GM19239 (cell line): ENCODE measurements at places on chromosomes 5 and 9.

- DNase-seq: no peak
Measured at GRCh38 chr9:8033794-8034193, 234.2 kb upstream of the DMAC1 start.

GRCh38 chr9:85067792-85068191, 398.3 kb downstream of the NTRK2 start:
- no peak for DNase-seq

GRCh38 chr5:167576897-167577296, 714.5 kb upstream of the WWC1 start:
- DNase-seq: no peak

DNA sequence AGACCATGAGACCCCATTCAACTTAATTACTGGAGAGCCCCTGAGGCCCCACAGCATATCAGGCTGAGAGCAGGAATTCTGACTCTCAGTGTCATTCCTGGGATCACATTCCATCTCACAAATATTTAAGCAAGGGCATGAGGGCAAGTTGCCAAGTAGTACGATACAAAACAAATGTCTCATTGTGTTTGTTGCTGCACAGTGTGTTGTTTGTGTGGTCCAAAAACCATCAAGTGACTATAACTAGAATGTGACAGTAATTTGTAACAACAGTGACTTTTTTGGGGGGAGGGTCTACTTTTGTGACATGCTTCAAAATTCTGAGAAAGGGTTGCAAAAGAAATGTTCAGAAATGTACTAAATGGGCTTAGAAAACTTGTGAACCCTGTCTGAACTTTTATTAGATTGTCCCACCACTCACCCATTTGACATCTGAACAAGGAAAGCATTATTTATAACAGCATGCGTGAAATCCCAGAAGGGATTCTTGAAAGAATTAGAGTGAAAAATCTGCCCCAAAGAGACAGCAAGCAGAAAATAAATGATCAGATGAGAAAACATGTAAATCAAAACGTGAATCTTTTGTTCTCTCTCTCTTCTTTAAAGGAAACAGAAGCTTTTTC, 347.0 kb downstream of the NTRK2 start:
- DNase-seq: no peak

GRCh38 chr5:181229996-181230395, 6.9 kb downstream of the TRIM41 start:
- DNase-seq: no peak

GRCh38 chr5:3362606-3362910, 233.1 kb upstream of the IRX1 start:
- no peak for DNase-seq

DNA sequence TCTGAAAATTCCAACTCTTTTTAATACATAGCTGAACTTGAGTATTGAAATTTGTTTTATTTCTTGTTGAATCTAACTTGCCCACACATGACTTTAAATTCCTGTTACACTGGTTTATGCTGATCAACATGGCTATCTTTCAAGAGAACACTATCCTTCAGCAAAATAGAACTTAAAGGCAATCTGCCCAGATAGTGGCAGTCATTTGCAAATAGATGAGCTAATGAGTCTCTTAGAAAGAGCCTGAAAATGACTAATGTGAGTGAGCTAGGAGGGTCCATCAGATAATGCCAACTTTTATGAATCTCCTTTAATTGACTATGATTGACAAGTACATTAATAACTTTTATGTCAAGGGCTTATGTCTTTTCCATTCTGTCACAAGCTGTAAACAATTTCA, 1360.8 kb upstream of the C9orf72 start:
- DNase-seq: no peak

- no peak for DNase-seq
Measured at GRCh38 chr5:156169495-156169894, 157.5 kb upstream of the SGCD start.

DNA sequence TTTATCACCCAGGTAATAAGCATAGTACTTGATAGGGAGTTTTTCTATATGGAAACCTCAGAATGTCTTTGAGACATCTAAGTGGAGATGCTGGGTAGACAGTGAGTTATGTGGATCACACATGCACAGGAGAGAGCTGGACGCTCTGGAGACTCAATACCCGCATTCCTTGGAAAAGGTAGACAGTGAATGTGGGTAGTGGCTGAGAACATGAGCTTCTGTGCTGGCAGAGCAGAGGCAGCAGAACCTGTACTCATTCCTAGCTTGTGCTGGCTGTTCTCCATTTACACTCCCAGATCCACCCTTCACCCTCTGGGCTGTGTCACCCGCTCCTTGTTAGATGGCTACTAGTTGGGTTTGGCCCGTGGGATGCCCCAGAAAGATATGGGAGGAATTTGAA, 269.8 kb downstream of the ASTN2 start:
- DNase-seq: no peak

DNA sequence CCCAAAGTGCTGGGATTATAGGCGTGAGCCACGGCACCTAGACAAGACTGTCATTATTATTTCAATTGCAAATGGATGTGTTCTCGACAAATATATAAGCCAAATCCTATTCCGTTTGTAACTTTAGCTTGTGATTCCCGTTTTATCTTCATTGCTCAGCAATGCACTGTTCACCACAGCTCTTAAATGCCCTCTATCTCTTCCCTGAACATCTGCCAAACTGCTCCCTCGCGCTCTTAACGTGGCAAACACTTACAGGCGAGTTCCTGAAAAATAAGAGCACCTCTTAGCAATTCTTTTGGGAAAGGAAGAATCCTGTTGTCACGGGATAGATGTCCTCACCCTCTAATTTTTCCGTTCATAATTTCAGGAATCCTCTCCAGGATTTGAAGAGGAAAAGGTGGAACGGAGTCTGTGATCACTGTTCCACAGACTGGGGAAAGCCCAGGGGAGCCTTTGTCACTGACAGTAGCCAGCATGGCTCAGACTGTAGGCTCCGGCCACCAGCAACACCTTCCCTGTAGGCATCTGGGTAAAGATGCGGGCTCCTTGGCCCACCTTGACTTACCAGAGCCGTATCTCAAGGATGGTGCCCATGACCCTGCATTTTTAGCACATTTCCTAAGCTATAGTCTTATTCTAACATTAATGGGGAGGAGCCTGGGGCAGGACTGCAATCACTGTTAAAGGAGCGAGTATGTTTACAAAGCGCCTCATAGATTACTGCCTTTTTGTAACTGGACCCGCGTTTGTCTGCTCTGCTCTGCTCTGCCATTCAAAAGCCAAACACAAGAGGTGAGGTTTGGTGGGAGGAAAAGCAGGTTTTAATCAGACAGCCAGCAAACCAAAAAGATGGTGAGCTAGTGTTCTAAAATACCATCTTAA, 20.2 kb upstream of the GNPDA1 start:
- no peak for DNase-seq

- no peak for DNase-seq
Measured at GRCh38 chr9:26483991-26484390, 408.6 kb downstream of the CAAP1 start.

- no peak for DNase-seq
Measured at GRCh38 chr9:131289301-131290035, at the start of gene PLPP7. PLPP7 (plus strand) TSS chr9:131289723; CDS start chr9:131289998, 275 bp downstream.

GRCh38 chr9:72037571-72037970, 22.8 kb downstream of the C9orf57 start:
- DNase-seq: no peak

DNA sequence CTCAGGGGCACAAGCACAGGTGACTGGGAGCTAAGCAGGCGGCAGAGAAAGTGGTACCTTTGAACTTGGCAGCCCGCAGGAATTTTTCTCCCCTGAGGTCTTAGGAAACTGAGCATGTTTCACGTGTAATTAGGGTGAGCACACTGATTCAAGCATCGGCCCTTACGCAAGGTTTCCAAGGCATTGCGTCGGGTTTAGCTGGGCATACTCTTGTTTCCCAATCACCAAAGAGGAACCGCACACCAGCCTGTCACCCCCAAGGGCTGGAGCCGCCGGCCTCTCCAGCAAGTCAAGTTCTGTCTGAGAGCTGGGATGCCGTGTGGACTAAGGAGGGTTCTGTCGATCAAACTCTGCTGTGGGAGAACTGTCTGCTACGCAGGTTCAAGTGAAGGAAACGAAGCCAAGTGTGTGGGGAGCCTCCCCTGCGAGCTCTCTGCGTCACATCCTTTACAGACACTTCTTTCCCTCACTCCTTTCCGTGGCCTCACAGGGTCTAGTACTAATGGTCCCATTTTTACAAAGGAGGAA, 53.0 kb downstream of the ERGIC1 start:
- no peak for DNase-seq

- DNase-seq: no peak
Measured at GRCh38 chr9:116757030-116757429, 69.9 kb downstream of the TRIM32 start.

- no peak for DNase-seq
Measured at GRCh38 chr9:104958751-104959150, 30.8 kb upstream of the ABCA1 start.

DNA sequence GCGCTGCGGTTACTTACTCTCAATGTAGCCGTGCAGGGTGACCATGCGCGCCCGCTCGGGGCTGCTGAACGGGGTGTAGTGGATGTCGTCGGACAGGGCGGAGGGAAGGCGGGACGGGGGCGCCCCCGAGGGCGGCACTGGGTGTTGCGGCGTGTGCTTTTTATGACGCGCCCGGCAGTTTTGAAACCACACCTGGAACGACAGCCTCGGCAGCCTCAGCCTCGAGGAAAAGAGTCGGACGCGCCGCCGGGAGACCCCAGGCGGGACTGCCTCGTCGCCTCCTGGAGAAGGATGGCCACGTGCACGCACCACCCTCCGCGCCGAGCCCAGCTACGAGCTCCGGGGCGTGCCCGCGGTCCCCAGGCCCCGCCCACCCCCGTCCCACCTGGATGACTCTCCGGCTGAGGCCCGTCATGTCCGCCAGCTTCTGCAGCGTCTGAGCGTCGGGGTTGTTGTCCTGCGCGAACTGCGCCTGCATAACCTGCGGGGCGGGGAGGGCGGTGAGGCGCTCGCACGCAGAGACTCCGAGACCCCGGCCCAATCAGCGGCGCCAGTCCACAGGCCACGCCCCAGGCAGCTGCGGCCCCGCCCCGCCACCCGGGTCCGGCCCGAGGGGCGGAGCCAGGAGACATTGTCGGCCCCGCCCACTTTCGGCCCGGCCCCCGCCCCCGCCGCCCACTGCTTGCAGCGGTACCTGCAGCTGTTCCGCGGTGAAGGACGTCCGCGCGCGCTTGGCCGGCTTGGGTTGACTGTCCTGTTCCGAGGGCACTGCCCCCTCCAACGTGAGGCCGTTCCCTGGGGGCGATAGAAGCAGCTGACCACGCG, 15.0 kb downstream of the LHX6 start:
- peak; percentile 79 for DNase-seq

DNA sequence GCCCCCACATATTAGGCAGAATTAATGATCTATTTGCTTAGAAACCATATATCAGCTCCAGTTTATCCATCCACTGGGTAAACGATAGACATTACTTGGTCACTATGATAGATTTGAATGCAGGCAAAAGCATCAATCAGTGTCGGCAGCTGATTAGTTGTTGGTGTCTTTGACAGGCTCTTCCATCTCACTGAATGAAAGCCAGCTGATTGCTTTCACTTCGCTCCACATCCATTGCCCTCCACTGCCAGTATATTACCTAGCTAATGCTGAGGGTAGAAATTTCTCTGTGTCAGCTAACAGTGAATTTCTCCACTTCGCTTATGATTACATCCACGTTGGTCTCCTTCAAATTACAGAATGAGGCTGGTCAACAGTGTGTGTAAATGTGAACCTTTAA, 821.3 kb upstream of the TYRP1 start:
- DNase-seq: no peak

DNA sequence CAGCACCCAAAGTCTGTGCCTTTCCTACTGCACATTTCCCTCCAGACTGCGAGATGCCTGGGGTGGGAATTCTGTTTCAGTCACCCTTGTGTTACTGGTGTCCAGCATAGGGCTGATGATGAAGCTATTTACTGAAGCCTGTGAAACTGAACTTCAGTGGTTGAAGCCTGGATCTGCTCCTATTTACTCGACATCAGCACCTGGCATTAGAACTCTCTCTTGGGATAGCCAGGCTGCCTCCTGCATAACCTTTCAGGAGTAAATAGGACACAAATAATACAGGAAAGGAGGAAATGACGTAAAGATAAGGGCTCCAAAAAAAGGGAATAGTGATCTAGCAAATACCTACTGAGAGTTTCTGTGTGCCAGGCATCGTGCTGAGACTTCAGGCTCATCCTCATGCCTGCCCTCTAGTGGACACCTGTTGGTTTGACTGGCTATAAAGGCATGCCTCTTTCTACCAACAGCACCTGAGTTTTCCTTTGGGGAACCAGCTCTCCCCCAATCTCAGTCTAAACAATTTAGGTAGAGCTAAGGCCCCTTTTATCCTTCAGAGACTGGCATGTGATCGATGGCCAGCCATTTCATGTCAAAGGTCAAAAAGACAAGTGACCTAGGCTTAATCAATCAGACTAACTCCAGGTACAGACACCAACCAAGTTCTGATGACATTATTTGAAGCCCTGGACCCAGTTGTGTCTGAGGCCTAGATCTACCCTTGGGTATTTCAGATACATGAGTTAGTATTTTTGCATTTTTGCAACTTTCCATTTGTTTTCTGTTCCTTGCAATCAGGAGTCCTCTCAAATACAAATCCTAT, 192.1 kb upstream of the TRIM32 start:
- no peak for DNase-seq

DNA sequence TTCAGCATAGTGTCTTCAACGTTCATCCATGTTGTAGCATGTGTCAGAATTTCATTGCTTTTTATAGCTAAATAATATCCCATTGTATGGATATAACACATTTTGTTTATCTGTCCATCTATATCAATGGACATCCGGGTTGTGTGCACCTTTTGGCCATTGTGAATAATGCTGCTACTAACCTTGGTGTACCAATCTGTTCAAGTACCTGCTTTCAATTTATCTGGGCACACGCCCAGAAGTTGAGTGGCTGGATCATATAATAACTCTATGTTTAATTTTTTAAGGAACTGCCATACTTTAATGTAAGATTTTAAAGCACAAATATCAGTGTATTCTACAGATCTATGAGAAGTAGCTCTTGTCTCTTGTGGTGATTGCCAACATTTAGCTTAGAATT, 43.5 kb downstream of the SCAI start:
- DNase-seq: no peak

DNA sequence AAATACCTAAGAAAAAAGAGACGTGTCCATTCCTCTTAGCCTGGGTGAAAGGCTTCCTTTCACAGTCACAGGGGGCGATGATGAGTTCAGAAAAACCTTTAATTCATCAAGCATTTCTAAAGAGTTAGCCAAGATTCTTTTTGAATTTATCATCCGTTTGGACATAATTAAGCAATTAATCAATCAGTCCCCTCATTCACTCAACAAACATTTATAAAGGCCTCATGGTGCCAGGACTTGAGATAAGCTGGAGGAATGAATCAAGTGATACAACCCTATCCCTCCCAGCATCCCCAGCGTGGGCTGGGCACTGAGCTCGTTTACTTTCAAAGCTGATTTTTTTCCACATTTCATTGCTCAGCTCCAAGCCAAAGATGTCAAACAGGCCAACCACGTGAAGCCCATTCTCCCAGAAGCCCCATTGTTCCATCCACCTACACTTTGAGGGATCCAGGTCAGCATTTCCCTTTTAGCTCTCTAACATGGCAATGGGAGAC, 140.5 kb downstream of the SLIT3 start:
- no peak for DNase-seq

DNA sequence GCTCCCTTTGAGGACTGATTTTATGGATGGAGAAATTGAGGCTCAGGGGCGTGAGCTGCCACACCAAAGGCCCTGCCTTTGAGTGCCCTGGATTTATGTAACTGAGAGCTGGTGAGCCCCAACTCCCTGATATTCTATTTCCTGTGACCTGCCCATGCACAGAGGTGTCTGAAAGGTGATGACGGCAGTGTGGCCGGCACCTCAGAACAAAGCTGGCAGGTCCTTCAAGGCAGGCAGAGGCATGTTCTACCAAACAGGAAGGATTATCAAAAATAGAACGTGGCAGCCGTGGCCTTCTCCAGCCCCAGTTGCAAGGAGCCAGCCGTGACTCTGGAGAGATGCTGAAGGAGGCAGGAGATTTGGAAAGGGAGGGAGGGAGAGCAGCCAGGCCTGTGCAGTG, 36.2 kb downstream of the INSYN2B start:
- DNase-seq: no peak
